ENCODE measurements at places on chromosomes 1 and 21.

DNA sequence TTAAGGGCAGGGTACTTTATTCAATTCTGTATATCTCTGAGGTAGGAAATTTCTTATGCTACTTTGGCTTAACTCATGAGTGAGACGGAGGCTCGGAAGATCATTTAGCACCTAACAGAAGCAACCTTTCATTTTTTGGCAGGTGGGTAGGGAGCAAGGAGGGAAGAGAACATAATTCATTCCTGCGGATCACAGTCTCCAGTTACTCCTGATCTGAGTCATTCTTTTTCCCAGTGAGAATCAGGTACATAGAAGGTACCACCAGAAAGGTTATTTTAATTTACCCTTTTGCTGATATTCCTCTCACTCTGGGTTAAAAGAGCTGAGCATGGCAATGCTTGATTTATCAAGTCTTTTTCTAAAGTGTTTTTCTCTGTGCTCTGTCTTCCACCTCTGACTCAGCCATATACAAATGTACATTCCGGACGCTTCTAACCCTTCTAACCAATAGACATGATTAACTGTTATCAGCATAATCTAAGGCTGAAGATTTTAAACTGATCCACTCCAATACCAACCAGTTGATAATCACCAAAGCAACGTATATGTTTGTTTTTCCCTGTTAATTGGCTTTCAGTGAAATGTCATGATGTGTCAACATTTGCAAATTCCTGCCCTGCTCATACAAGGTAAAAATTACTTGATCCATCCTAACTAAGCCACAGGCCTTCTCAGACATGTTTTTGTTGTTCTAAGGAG is 271.7 kb downstream of the DUSP10 start:
- no peak for DNase-seq

DNA sequence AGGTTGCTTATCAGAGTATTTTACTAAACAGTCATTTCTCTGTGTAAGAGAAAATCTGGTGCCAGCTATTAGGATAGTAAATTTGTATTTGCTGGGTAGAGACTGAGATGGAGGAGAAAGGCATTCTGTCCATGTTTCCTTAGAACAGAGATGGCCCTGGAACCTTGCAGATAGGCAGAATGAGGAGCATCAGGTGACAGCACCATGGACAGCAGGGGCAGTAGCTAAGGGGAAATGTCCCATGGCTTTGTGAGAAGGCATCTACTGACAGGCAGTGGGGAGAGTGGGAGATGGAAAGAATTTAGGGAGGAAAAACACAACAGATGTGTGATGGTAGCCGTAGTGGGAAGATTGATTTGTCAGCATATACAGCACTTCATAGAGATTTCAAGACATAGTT is 105.0 kb downstream of the PRRX1 start:
- no peak for DNase-seq

- no peak for DNase-seq
Measured at GRCh38 chr1:220924331-220924970, 45.2 kb downstream of the HLX start.

GRCh38 chr1:177809819-177810218 is 160.0 kb downstream of the SEC16B start:
- DNase-seq = no peak

DNA sequence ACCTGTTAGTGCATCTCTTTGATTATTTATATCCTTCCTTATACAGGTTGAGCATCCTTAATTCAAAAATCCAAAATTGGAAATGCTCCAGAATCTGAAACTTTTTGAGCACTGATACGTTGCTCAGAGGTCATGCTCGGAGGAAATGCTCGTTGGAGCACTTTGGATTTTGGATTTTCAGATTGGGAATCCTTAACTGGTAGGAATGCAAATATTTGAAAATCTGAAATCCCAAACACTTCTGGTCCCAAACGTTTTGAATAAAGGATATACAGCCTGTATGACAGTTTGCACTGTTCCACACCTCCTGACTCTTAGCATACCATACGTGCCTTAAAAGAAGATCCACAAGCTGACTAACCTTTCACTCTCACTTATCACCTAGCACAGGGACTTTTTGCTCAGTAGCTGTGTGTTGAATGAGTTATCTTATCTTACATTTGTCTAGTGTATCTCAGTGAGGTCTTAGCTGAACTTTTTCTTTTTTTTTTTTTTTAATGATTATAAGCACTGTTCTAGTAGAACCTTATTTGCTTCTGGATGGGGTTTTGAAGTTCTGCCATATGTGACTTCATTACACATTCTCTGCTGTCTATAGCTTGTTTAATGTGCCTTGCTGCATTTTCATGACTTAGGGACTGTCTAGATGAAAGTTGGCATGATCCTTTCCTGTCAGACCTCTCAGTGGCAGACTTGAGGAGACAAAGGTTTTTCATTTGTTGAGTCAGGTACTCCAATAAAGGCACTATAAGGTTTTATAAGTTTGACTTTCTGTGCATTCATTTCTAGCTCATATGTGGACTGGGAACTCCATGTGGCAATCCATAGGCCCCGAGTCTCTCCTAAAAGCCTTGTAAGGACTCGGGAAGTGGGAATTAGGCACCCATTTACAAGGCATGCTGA is 21.6 kb downstream of the PTGFRN start:
- no peak for DNase-seq

GRCh38 chr1:24699628-24700027 is 45.6 kb upstream of the CLIC4 start:
- DNase-seq = no peak

- DNase-seq = no peak
Measured at GRCh38 chr1:116814926-116815723, 60.9 kb downstream of the CD2 start.

DNA sequence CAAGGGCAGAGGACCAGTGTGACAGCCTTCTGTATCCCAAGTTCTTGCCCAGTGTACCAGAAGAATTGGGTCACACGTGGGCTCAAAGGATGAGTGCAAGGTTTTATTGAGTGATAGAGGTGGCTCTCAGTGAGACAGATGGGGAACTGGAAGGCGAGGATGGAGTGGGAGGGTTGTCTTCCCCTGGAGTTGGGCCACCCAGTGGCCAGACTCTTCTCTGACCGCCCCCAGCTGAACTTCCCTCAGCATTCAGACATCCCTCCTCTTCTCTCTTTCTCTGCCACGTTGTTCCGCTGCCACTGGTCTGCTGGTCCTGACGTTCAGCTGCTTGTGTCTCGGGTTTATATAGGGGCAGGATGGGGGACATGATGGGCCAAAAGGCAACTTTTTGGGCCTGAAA is 150.1 kb upstream of the IVNS1ABP start:
- no peak for DNase-seq

- DNase-seq = no peak
Measured at GRCh38 chr1:33966346-33967141, 102.7 kb downstream of the HMGB4 start.

DNA sequence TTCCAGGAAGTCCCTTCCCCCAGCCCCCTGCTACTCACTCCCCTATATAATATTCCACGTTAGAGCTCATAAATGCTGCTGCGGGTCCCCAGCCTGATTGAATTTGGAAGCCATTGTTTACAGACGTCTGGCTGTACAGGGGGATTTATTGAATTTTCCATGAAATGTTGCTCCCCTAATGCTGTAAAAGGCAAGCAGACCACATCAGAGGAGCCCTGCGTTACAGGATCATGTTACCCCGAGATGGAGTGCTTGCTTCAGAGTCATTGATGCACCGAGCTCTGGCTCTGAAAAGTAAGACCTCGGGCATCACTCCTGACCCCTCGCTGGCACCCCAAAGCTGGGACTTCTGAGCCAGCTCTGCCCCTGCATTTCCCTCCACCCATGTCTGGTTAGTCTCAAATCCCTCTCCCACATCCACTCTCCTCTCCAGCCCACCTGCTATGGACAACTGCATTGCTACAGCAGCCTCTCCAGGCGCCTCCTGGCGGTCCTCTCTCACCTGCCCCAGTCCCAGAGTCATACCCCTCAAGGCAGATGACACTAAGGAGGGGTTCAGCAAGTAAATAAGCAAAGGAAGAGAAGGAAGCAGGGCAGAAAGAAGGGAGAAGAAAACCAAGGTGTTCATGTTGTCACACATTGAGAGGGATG is 127.8 kb downstream of the TMEM53 start:
- DNase-seq = no peak

DNA sequence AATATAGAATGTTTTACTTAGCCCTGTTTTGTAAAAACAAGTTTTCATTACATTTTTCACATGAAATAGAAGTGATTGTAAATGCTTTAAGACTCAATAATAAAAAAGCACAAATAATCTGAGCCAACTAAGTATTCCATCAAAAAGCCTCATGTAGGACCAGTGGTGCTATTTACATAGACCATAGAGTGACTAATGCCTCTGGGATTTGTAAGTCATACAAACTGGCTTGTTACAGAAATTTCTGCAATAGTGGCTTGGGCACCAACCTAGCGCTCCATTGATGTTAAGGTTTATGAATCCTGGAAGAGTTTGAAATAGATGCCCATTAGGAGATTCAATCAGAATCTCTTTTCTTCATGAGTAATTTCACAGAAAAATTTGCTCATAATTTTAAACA is 31.9 kb downstream of the ZMYM1 start:
- no peak for DNase-seq

DNA sequence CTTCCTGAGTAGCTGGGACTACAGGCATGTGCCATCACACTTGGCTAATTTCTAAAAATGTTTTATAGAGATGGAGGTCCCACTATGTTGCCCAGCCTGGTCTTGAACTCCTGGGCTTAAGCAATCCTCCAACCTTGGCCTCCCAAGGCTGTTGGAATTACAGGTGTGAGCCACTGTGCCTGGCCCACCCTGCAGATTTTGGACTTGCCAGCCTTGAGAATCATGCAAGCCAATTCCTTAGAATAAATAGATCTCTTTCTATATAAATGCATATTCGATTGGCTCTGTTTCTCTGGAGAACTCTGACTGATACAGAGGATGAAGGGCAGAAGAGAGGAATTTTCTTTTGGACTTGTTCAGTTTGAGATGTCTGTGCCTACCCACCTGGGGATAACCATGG is 6.7 kb downstream of the CLDN14 start:
- no peak for DNase-seq

Measured in Kasumi-1 (cell line).